Stimulated activated CD4-positive, alpha-beta T cell treated with anti-CD3 and anti-CD28 coated beads, Interleukin-4, amount 100 ng/mL, for 24 hours (primary cell): ENCODE measurements at places on chromosomes 5 and 9.

DNA sequence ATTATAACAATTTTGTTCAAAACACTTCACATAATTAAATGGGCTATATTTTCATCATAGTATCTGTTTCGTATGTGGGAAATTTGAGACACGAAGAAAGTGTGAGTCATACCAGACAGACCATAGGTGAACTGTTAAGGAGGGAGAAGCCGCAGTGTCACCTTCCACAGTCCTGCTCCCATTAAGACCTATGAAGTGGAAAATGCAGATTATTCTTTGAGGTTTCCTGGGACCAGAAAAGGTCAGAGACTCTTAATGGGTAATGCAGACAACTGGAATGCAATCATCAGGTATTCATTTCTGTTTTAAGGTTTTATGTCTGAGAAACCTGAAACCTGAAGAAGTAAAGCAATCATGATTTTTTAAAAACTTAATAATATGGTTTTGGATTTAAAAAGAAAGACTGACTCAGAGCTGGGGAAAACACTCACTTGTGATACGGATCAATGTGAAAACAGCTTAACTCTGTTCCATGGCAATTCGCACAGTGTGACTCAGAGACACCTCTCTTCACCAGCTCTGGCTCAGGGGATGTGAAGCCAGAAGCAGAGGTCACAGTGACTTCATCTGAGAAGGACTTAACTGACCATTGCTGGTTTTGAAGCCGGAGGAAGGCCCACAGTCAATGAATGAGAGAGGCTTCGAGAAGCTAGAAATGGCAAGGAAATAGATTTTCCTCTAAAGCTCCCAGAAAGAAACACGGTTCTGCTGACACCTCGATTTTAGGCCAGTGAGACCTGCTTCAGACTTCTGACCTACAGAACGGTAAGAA is 17.2 kb upstream of the GCNT1 start:
- DNase-seq = peak; percentile 64

GRCh38 chr5:14896131-14896530 is 24.6 kb upstream of the ANKH start:
- DNase-seq = no peak

GRCh38 chr5:150302301-150303069 is at the start of gene ARSI:
Gene ARSI (minus strand): TSS chr5:150302905. CDS start chr5:150302373, 532 bp downstream.
- no peak for DNase-seq

DNA sequence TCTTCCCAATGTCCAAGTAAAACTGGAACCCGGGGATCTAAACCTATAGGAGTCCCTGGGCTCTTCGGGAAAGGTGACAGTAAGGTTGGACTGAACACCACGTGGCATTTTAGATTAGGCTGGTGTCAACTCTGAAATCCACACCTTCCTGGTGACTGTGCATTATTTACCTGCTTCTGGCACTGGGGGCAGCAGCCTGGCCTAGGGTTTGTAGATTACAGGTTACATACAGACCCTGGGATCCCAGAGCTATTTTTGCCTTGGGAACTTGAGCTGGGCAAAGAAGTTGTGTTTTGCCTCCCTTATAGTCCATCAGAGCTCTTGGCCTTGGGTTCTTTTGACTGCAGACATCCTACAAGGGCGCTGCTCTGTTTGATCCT is 173.2 kb downstream of the DAB2IP start:
- DNase-seq = no peak

DNA sequence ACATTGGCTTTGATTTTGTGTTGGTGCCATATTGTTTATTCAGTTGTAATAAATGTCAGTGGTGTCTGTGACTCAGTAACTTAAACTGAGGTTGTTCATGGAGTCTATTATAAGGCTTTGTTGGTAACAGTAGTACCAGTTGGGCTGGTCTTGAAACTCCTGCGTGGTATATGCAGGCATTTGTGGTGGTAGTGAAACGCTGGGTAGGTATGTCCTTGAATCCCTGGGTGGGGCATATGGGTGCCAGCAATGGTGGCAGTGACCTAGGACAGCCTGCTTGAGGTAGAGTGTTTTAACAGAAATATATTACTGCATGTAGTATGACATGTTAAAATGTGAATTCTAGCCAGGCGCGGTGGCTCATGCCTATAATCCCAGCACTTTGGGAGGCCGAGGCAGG is 1058.5 kb upstream of the SEMA6A start:
- DNase-seq = no peak

DNA sequence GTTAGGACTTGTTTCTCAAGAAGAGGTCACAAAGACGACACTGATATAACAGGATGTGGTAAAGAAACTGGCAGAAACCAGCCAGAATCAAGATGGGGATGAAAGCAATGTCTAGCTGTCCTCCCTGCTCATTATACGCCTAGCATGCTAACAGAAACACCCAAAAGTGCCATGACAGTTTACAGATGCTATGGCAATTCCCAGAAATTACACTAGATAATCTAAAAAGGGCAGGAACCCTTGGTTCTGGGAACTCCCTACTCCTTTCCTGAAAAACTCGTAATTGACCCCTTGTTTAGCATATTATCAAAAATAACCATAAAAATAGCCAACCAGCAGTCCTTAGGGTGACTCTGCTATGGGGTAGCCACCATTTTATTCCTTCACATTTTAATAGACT is 10.9 kb upstream of the MRPS30 start:
- no peak for DNase-seq

- no peak for DNase-seq
Measured at GRCh38 chr5:103375350-103375749, 116.8 kb downstream of the MACIR start.
